ENCODE measurements at places on chromosomes 3 and 15.

DNA sequence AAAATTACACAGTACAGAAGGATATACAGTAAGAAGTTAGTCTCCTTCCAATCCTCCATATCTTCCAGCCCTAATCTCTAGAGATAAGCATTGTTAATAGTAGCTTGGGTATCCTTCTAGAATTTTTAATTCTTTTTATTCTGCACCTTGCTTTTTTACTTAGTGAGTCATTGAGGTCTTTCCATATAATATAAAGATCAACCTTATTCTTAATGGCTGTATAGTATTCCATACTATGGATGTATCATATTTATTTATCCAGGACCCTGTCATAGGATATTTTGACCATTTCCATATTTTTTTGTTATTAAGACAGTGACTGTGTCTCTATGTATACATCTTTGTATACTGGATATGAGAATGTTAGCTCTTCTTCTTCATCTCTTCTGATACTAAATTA is 36.3 kb upstream of the SKOR1 start:
- no peak for DNase-seq

GRCh38 chr3:71903936-71904335 is 119.0 kb upstream of the PROK2 start:
- DNase-seq = no peak

DNA sequence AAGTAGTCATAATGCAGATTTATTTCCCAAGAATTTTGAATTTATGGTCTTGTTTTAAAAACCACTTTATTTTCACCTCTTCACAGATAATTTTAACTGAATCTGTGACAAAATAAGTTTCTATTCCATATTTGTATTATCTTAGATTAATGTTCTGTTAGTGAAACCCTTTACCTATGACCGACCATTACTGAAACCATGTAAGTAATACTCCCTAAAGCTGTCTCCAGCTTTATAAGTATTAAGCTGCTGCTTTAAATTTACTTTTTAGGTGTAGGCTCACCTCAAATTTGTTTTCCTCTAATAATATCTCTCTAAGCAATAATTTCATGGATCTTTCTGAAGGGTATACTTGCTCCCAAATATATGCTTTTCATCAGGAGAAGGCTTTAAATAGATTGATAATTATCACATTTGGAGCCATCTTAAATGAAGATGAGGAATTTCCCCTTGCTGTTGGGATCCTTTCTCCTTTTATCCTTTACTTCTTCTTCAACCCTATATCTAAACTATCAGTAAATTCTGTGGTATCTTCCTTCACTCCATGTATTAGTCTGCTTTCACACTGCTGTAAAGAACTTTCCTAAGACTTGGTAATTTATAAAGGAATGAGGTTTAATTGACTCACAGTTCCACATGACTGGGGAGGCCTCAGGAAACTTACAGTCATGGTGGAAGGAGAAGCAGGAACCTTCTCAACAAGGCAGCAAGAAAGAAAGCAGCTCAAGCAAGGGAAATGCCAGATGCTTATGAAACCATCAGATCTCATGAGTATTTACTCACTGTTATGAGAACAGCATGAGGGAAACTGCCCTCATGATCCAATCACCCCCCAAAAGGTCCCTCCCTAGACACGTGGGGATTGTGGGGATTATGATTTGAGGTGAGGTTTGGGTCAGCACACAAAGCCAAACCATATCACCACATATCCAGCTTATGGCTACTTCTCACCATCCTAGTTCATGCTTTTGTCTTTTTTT is 92.3 kb upstream of the P2RY1 start:
- DNase-seq = no peak

GRCh38 chr15:70199540-70200410 is 102.1 kb upstream of the TLE3 start:
- DNase-seq = no peak

DNA sequence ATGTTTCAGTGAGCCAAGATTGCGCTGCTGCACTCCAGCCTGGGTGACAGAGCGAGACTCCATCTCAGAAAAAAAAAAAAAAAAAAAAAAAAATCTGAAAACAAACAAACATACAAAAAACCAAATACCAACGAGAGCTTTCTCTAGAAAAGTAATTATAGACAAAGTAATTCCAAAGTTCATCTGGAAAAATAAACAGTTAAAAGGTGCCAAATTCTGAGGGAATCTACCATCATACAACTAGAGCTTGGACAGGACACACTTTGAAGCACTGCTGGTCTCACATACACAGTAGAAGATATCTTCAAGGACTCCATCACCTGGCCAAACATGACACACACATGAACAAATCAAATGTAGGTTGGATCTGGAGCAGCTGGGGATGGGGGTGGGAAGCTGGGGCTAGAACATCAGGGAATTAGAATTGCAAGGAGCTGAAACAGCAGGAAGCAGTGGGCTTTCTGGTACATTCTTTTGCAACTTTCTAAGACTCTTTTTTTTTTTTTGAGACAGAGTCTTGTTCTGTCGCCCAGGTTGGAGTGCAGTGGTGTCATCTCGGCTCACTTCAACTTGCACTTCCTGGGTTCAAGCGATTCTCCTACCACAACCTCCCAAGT is 41.1 kb upstream of the CTSH start:
- no peak for DNase-seq

GRCh38 chr3:55285156-55285555 is 201.9 kb downstream of the WNT5A start:
- DNase-seq = no peak
